A549 treated with ZK216348 at 1 μM for 4 hours (cell line): ENCODE measurements at places on chromosomes 11 and 22. TPM values are rescaled to one million over a fixed set of nuclear protein-coding genes. Genes with fewer than 3 reads are reported as not detected.

MN1 gene
- total RNA-seq: 2.0 to 4.1 TPM (median 3.0 TPM) in 5 replicates

KDM4E gene
- not detected in 5 replicates for total RNA-seq

TNRC6B gene
- total RNA-seq: 4.2 to 5.9 TPM (median 5.3 TPM) in 5 replicates

SUN2 gene
- 17.8 to 40.7 TPM (median 36.7 TPM) in 5 replicates for total RNA-seq

VPREB1 gene
- total RNA-seq: not detected in 5 replicates

HSPB2 gene
- not detected in 5 replicates for total RNA-seq

MYO7A gene
- total RNA-seq: 0.86 to 1.5 TPM (median 1.2 TPM) in 5 replicates

ANGPTL5 gene
- total RNA-seq: 0.13 TPM in 1 of 5 replicates, not detected in the others
